ENCODE measurements at places on chromosomes 7 and 10.

DNA sequence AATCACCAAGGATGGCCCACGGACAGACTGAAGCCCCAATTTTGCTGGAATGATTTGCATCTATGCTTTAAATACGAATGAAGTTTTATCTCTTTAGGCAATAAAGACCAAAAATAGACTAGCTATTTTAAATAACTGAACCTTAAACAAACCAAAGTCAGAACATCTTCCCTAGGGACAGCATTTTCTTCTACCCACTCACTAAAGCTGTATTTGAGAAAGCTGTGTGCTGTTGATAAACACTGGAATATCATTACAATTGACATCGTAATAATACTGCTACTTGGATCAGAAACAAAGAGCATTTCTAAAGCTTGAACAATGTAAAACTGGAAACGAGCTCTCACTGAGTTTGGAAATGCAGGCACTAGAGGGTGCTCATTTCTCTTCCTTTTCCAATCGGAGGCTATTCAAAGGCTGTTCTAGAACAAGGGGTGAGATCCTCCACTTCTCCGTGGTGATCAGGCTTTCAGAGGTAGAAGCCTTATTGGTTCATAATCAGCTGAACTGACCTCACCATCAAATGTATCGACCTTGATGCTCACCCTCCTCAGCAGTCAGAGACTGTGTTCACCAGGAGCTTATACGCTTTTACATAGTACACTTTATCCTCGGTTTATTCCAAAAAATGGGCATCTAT lies 225.3 kb upstream of the PRSS1 start:
- DNase-seq = no peak

DNA sequence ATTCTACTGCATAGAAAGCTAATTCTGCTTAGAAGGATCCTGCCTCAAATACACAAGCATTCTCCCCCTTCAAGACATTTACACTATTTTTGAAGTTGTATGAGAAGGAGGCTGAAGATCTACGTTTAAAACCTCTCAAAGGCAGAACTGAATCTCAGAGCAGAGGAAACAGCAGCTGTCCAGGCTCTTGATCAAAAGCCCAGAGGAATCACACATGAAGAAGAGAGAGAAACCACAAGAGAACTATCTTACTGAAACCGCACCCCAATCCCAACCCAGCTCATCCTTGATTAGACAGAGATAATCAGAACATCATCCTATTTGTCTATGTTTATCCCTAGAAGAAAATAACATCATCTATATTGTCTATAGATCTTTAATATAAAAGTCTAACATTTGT lies 2.2 kb upstream of the DNAJC1 start:
- no peak for DNase-seq

- no peak for DNase-seq
Observed at GRCh38 chr10:125094806-125095205, 65.6 kb downstream of the CTBP2 start.

GRCh38 chr10:120770496-120770895 lies 80.7 kb upstream of the WDR11 start:
- DNase-seq = no peak

DNA sequence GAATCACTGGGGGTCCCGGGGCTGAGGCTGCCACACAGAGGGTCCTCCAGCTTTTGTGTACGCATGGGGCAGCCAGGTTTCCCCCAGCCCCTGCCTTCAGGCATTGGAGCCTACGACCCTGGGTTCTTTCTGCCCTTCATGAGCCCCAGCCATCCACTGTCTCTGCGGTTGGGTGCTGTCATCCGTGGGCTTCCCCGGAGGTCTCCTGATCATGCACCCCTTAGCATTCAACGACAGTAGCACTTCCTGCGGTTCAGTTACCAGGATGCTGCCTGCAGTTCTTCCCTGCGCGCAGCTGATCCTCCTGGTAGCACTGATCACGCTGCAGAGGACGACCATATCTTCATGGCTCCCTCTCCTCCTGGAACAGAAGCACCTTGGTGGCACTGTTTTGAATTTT lies 676.3 kb downstream of the SDK1 start:
- no peak for DNase-seq

DNA sequence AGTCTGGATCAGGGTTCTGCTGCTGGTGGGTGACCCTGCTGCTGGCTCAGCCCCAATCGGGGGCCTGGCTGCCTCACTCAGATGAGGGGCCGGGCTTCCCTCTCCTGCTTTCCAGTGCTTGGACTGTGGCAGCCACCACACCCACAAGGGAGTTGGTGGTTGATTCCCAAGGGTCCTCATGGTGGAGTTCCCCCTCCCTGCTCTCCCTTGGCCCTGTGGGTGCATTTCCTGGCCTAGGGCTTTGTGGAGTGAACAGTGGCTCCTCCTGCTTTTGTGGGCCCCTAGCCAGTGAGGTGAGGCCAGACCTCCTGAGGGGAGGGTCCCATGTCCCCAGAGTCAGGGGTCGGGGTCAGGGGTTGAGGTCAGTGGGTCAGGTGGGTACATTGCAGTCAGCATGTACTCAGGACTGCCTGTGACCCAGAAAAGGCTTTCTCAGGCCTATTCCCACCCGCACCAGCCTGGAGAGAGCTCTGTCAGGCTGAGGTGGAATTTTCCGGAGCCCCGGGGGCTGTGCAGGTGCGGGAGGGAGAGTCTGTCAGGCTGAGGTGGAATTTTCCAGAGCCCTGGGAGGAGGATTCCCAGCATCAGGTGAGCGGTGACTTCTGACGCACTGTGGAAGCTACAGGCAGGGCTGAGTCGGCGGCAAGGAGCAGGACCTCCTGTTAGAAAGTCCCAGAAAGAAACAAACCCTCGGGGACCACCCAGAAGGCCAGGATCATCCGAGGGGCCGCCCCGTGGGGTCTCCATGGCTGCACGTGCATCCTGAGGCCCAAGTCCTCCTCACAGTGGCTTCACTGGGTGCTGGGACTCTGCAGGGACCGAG lies 94.4 kb upstream of the INSIG1 start:
- DNase-seq = no peak

Data from NCI-H460 (cell line).